ENCODE measurements at places on chromosomes 5 and 9.

- DNase-seq = peak; percentile 34
These were observed 88.6 kb upstream of the RASGRF2 start for GRCh38 chr5:80871541-80871961.

- no peak for DNase-seq
These were observed 67.0 kb upstream of the GNE start for GRCh38 chr9:36325081-36325828.

- no peak for DNase-seq
These were observed 614.5 kb downstream of the MAT2B start for GRCh38 chr5:164119806-164120447.

DNA sequence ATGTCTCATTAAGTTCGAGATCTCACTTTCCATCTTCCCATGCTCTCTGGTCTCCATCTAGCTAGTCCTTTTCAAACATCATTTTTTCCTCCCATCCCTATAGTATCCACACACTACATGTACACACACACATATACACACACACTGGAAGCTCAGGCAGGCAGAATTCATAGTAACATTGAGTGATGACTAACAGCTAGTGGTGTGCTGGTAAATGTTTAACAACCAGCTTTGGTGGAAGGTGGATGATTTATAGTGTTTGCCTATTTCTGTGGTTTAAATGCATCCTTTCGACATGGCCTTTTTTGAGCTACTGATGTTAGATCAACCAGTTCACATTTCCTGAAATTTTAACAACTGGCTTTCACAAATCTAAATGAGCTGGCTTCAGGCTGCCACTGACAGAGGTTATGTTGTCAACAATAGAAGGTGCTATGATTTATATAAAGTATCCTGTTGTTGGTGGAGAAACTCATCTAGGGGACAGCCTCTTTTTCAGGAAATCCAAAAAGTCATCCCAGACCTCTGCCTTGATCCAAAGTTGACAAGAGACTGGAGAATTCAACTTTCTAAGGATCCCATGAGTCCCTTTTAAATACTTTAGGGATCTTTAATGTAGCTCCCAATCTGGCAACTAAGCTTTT, 117.8 kb downstream of the CCDC192 start:
- no peak for DNase-seq

DNA sequence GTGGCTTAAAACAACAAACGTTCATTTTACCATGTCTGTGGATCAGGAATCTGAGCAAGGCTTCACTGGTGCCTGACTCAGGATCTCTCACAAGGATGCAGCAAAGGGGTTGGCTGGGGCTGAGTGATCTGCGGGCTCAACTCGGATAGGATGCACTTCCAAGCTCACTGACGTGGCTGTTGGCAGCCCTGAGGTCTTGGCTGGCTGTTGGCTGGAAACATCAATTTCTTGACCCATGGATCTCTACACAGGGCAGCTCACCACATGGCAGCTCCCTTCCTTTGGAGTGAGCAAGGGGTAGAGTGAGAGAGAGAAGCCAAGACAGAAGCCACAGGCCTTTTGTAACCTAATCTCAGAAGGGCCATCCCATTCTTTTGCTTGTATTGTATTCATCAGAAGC, 202.1 kb downstream of the NXNL2 start:
- no peak for DNase-seq

DNA sequence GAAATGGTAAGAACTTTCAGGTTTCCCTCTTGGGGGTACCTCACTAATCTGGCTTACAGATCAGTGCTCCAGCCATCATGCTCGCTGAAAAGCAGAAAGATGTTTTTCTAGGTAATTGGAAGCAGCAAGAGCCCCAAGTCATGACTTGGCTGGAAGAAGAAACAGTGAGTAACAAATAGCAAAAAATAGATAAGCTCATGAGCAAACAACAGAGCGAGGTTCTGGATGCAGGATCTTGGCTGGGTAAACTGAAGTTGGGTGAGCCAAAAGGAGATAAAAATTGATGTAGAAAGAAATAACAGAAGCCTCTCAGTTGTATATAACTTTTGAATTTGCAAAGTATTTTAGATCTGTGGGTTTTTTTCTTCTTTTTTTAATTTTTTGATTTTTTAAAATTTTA, 110.1 kb downstream of the INSYN2B start:
- no peak for DNase-seq

- no peak for DNase-seq
These were observed 367.1 kb upstream of the KLF4 start for GRCh38 chr9:107856633-107857032.

Data from activated CD4-positive, alpha-beta T cell treated with anti-CD3 and anti-CD28 coated beads for 24 hours (primary cell).